ENCODE measurements at places on chromosomes 2 and 18. TPM values are rescaled to one million over a fixed set of nuclear protein-coding genes. Genes with fewer than 3 reads are reported as not detected.

DNA sequence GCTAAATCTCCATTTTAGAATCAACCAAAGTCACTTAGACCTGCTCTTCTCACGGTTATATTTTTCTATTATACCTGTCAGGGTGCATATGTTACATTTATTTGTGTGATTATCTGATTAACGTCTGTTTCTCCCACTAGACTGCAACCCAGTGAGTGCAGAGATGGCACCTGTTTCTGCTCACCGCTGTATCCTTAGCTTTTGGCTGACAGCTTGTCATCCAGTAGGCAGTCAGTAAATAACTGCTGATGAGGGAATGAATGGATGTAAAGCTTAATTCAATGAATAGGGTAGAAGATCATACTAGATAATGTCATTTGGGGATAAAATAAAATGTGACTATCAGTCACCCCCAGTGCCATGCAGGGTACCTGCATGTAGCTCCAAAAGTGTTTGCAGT is 6.9 kb upstream of the CHRNA1 start:
- DNase-seq, result no peak

DNA sequence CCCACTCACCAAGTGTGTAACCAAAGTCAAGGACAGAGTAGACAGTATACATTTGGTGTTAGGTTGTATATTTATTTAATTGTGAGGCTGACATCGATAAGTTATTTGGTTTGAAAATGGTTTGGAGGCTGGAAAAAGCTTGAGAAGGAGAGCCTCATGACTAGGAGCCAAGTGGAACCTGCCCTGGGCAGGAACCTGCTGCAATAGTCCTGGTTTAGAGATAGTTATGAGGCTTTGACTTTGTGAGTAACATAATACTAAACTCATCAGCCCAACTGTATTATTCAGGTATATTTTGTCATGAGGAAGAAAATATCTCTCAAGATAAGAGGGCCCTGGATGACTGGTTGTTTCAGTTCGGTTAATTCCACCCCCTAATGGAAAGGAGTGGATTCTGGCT is 234.3 kb upstream of the CYRIA start:
- no peak for DNase-seq

DNA sequence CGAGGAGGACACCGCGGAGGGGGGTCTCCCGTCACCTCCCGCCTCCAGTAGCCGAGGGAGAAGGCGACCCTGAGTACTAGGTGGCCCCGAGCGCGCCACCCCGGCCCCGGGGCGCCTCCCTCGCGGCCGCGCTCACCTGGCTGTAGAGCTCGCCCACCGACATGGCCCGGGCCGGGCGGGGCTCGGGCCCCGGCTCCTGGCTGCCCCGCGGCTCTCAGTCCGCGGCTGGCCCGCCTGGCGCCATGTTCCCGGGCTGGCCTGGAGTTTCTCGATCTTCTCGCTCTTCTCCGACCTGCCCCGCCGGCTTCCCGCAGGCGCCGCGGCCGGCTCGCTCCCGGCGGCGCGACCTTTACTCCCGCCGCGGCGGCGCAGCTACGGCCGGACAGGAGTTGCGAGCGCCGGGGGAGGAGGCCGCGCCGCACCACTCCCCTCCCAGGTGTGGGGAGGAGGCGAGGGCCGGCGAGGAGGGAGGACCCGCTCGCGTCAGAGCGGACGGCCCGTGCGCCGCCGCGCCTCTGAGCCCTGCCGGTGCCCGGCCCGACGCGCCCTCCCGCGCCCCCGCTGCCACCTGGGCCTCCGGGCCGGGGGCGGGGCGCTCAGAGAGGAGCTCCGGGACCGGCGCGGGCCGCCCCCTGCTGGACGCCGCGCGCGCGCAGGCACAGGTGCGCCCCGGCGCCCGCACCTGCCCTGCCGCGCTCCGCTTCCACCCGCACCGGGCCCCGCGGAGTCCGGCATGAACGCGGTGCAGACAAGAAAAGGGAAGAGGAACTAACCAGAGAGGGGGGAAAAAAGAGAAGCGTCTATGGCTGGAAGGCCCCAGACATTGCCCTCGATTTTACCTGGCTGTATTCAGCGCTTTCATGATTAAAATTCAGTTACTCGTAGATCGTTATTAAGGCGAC is at the start of gene MYO5B:
Gene MYO5B (minus strand): TSS at position 517 of the 902 bp plus-strand sequence. CDS start 354 bp downstream, at position 163.
- DNase-seq, result peak; percentile 86

DNA sequence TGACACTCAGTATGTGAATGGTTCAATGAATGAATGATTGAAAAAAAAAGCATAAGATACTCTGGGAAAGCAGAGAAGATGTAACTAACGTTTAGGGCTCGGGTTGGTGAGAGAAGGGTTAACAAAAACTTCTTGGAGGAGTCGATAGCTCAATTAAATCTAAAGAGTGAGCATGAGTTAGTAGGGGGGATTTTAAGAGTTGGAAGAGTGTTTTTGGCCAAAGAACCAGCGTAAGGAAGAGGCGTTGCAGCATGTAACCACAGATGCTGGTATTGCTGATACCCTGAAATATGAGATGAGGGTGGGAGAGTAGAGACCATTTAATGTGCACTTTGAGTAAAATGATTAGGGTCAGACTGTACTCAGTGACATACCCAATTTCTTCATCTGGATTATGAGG is 14.5 kb downstream of the ARHGAP28 start:
- no peak for DNase-seq

GRCh38 chr2:22450831-22451230 is 934.1 kb upstream of the KLHL29 start:
- no peak for DNase-seq

GRCh38 chr2:12320991-12321641 is 395.6 kb upstream of the TRIB2 start:
- DNase-seq, result no peak

DNA sequence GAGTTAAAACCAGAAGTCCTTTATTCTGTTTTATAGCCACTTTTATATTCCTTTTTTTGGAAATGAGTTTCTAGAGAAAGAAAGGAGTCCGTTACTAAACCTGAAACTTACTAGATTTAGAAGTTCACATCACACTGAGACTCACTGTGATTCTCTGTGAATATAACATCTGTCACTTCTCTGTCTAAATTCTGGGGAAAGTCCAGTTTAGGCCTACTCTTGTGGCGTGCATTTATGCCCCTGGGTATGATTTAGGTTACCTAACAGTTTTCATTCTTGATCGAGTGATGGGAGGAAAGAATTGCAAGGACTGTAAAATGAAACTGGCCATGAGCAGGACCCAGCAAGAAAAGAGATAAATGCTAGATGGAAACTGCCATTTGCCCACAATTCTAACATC is 449.6 kb downstream of the SPAG16 start:
- DNase-seq, result no peak

GRCh38 chr2:113157118-113157896 is 16.5 kb upstream of the PSD4 start:
- no peak for DNase-seq

DNA sequence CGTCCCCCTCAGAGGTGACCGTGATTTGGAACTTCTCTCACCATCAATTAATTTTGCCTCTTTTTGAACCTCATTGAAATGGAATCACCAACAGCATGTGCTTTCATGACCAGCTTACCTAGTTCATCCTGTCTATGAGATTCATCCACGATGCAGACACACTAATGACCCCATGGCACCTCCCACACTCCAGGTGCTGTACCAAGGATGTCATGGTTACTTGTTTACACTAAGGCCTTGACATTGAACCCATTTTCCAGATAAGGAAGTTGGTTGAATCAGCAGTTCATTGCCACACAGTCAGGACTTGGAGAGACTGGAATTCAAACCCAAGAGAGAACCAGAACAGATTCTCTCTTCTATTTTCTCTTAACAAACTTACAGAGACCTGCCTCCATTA is 139.0 kb downstream of the ZFP36L2 start:
- no peak for DNase-seq

DNA sequence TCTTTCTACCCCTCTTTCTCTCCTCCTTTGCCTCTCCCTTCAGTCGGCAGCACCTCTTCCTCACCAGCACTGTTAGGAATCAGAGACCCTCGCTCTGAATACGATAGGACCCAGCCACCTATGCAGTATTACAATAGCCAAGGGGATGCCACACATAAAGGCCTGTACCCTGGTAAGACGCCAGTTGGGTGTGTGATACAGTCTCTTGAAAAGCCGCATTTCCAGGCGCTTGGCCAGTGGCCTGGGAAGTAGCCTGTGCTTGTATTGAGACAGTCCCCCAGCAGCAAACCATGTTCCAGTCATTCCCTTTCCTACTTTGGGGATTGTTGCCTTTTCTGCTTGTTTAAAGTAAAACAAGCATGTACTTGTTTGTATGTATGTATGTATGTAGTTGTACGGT is 118.4 kb upstream of the DAPL1 start:
- no peak for DNase-seq

DNA sequence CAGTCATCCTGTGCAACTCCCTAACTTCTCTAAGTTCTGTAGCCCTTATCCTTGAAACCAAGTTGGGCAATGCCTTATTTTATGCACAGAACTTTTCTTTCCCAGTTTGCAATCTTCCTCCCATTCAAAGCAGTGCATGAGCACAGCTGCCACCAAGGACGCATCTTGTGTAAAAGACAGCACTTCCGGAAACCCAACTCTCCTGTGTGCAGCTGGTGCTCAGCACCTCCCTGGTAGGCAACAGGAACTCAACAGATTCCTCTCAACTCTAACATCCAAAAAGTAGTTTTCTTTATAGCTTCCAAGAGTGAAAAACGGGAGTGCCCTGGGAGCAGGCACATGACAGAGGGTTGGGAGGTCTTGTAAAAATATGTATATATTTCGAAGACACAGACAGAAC is 2.2 kb downstream of the TMEM18 start:
- DNase-seq, result no peak

DNA sequence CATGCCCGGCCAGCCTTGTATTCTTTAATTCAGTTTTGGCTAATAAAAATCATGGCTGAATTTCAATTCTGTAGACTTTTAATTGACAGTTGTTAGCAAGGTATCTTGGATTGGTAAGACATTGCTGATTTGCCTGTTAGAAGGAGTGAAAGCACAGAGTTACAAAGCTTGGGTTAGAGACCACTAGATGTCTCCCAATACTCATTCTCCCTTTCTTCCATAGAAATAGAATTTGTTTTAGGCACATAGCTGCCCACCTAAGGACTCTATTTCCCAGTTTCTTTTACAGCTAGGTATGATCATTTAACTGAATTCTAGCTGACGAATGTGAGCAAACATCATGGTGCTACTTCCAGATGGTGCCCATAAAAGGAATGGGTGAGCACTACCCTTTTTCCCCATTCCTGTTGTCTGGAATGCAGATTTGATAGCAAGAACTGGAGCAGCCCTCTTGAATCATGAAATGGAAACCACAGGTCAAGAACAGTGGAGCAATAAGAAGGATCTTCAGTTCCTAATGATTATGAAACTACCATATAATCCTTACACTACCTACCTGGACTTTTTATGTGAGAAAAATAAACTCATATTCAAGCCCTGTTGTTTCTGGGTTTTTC is 17.5 kb downstream of the PECR start:
- DNase-seq, result no peak

DNA sequence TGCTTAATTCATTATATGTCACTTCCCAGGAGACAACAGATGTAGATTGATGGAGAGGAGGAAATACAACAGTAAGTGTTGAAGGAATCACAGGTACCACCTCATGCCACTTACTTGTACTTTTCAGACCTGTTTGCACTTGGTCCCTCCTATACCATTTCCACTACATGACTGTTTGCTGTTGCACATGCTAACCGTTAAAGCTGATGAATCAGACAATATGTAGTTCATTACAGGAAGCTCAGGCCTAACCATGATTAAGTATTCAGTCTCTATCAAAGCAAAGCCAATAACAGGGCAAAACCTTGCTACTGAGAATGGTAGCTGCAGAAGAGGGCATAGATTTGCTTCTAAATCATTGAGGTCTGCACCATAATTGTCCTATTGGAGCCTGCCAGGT is 30.2 kb upstream of the GRP start:
- DNase-seq, result no peak

DNA sequence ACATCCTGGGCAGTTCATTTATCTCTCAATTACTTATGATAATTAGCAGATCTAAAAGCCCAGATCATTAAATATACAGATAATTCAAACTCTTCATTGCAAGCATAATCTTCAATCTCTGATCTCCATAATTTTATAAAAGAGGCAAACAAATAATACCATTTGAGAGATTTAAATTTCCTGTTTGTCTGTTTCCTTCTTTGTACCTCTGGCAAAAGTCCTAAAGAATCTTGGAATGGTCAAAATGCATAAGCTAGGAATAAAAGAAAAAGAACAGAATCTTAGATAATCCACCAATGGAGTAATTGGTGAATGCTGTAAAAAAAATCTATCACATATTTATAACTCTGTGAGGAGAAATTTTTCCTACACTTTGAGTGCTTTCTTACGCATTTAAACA is 1080.9 kb upstream of the ZEB2 start:
- no peak for DNase-seq

- peak; percentile 74 for DNase-seq
Observed at GRCh38 chr2:84904717-84905174, 710 bp upstream of the TMSB10 start.

- no peak for DNase-seq
Observed at GRCh38 chr2:202135091-202135874, 62.2 kb downstream of the KIAA2012 start.

- DNase-seq, result no peak
Observed at GRCh38 chr2:155203178-155203577, 504.7 kb downstream of the KCNJ3 start.

DNA sequence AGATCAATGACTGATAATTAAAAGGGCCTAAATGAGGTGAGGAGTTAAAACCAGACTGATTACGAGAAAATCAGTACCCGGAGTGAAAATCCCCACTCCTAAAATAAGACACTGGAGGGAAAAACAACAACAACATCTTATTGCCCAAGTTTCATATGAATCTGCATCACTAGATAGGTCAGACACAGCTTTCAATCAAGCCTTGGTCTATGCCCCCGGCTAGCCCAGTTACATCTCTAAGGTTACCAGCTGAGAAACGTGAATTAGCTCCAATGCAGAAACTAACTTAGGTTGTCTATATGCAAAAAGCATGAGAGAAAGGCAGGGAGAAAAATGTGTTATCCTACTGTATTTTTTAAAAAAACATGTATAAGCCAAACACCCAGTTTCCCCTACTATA is 53.7 kb downstream of the ROCK2 start:
- DNase-seq, result no peak

DNA sequence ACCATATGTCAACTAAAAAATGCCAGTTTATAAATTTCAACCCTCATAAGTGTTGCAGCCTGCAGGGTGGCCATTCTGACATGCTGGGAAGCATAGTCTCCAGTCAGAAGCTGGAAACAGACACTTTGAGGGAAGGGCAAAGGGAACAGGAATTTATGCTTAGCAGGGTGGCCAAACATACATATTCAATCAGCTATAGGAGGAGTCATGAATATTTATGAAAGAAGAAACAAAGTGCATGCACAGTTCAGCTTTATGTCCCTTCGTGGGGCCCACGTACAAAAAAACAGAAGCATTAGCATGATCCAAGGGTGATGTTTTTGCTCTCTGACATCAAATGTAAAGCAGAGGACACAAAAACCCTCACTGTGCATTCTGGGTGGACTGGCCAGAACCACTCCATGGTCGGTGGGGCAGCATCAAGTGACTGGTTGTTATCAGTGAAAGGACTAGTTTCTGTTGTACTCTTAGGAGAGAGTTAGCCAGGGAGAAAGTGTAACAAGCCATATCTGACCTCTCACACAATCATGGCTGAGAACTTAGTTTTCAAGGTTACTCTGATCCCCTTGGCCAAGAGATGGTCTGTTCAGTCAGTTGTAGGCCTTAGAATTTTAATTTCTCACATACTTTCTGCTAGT is 9.9 kb upstream of the PDE11A start:
- no peak for DNase-seq

EMILIN1 gene
- total RNA-seq, result 2.9 TPM

CRYGB gene
- total RNA-seq, result not detected

GYPC gene
- total RNA-seq, result 26.7 TPM

CDK5R2 gene
- not detected for total RNA-seq

WDPCP gene
- 23.0 TPM for total RNA-seq

CCDC178 gene
- not detected for total RNA-seq

ZNF396 gene
- total RNA-seq, result 0.74 TPM

IL1RL2 gene
- not detected for total RNA-seq
